Midbrain (tissue), 1 donor: ENCODE measurements at places on chromosomes 1 and 21.

GRCh38 chr1:62726011-62726442, 37.8 kb upstream of the DOCK7 start:
- peak; percentile 42 for DNase-seq

DNA sequence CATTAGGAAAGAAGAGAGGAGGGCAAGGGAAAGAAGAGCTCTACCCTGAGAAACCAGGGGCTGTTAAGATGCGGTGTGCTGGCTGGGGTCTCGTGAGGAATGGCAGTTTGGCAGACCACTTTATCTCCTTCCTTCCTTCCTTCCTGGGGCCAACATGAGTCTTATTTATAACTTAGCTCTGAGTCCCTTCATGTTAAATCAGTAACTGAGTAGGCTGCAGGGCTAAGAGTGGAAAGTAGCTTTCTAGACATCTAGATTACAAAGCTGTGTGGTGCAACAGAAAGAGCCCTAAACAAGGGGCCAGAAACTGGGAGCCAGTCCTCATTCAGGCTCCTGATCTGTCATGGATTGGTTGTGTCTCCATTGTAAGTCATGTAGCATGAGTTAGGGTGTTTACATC, 135.4 kb upstream of the DUSP10 start:
- no peak for DNase-seq

DNA sequence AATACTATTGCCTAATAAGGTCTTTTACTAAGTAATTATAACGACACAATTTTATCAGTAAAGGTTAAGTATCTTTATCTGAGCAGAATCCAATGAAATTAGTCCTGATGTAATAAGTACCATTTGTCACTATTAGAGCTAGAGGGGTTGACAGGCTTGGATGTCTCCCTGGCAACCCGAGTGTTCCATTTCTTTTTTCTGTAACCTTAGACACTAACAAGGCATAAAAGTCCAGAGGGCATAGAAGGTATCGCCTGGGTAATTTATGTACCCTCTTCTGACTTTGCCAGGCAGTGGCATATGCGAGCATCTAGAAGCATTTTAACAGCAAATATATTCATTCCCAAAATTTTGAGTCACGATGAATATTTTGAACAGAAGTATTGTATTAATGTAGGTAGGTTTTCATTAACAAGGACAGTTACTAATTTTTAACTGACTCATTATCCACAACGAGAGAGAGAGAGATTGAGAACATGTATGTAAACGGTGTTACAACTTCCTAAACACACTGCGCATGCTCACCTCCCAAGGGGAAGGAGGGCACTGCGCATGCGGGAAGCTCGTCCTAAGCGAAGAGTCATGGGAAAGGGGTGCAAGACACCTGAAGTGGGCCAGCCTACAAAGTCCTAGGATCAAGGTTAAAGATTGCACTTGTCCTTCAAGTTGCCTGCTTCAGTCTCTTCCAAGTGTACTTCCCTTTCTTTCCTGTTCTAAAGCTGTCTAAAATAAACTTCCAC, 423.9 kb downstream of the DSCAM start:
- DNase-seq, result no peak

GRCh38 chr1:244448279-244449036, 3.3 kb downstream of the ADSS2 start:
- DNase-seq, result no peak

DNA sequence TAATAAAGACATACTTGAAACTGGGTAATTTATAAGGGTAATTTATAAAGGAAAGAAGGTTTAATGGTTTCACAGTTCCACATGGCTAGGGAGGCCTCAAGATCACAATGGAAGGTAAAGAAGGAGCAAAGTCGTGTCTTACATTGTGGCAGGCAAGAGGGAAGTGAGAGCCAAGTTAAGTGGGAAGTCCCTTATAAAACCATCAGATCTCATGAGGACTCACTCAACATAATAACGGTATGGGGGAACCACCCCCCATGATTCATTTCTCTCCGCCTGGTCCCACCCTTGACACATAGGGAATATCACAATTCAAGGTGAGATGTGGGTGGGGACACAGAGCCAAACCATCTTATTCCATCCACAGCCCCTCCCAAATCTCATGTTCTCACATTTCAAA, 76.8 kb upstream of the ZNF678 start:
- DNase-seq, result no peak
